ENCODE measurements at places on chromosomes 6 and 20. TPM values are rescaled to one million over a fixed set of nuclear protein-coding genes. Genes with fewer than 3 reads are reported as not detected.

Gene MDFI
- total RNA-seq: 26.6 TPM

GRCh38 chr6:22146931-22147701, 149.7 kb downstream of the PRL start:
- H3K4me3 ChIP-seq: no peak overlapping the region
- DNase-seq: no peak
- H3K36me3 ChIP-seq: no peaks in the 10 kb centered on the region
- H3K27me3 ChIP-seq: no peaks in the 10 kb centered on the region
- peaks cover 44% of the 10 kb centered on the region for H3K4me1 ChIP-seq
- H3K27ac ChIP-seq: no peak overlapping the region

Gene TUBB1
- total RNA-seq: 0.13 TPM

Gene DACT2
- total RNA-seq: 0.17 TPM

GRCh38 chr6:70135219-70136160, 167.4 kb downstream of the COL9A1 start:
- no peak for DNase-seq
- H3K4me1 ChIP-seq: no peaks in the 10 kb centered on the region
- H3K4me3 ChIP-seq: no peak overlapping the region
- no peak overlapping the region for H3K27ac ChIP-seq

DNA sequence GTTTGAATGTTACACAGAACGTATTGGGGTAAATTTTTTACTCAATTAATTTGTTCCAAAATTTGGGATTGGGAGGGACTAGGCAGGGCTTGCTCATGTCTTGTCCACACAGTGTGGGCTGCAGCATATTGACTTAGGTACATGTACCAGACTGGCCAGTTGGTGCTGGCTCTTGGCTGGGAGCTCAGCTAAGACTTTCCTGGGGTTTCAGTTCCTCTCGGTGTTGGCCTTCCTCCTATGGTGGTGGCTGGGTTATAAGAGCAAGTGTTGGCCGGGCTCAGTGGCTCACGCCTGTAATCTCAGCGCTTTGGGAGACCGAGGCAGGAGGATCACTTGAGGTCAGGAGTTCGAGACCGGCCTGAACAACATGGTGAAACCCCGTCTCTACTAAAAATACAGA, 4.9 kb downstream of the CENPQ start:
- no peak overlapping the region for H3K27ac ChIP-seq
- H3K36me3 ChIP-seq: peaks cover 3% of the 10 kb centered on the region
- peaks cover 5% of the 10 kb centered on the region for H3K4me1 ChIP-seq
- H3K27me3 ChIP-seq: no peaks in the 10 kb centered on the region
